ENCODE measurements at places on chromosomes 12 and 14.

DNA sequence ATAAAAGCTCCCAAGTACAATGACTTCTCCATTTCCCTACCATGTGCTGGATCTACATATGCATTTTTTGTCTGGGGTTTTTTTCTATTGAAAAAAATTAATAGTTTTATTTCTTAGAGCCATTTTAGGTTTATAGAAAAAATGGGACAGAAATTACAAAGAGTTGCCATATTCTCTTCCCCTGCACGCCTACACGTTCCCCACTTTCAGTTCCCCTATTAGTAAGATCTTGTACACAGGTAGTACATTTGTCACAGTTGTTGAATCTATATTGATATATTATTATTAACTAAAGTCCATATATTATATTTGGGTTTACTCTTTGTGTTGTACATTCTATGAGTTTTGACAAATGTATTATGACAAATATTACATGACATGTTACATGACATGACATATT, 35.7 kb downstream of the SIX6 start:
- no peak for DNase-seq

- no peak for DNase-seq
Observed at GRCh38 chr12:2683283-2684025, 111.3 kb upstream of the FKBP4 start.

DNA sequence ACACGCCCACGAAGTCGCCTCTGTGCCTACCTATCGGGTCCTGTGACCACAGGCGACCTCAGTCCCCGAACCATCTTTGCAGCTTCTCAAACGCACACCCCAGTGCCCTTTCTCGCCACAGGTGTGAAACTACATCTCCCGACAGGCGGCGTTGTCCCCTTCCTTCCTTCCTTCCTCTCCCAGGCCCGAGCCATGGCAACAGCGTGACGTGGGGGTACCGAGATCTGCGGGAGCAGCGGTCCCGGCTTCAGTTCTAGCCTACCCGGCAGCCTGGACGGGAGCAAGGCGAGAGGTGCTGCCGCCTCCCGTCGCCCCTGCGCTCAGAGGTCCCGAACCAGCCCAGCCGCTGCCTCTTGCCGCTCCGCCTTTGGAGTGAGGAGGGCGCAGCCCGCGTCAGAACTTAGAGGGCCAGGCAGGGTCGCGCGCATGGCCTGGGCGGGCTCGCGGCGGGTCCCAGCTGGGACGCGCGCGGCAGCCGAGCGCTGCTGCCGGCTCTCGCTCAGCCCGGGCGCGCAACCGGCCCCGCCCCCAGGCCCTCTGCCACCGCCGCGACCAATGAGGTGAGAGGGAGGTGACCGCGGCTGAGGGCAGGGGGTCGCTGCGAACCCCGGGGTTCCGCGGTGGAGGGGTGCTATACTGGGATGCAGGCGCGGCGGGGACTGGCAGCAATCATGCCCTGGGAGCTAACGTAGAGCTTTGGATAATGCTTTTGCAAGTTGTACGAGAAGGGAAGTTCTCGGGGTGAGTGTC, at the start of gene COQ10A:
Gene COQ10A, plus strand, starts transcription at position 250 of the 750 bp plus-strand sequence. Its CDS starts 177 bp downstream, at position 427.
- peak; percentile 79 for DNase-seq

DNA sequence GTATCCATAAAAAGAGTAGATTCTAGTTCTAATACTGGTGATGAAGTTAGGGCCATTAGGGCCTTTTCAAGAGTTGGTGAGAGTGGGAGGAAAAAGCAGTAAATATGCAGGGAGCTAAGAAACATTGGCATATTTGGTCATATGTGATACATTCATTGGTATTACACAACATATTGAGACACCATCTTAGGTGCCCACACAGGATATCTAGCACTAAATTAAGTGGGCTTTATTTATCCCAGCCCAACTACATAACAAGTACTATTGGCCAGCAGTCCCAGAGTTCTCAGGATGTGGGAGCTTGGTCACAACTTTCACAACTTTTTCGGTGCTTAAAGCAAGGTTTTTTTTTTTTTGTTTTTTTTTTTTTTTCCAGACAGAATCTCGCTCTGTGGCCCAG, 2.0 kb upstream of the ING4 start:
- no peak for DNase-seq
